ENCODE measurements at places on chromosomes 7 and 10.

GRCh38 chr7:28276298-28276697 lies 95.7 kb upstream of the JAZF1 start:
- DNase-seq, result no peak

- DNase-seq, result no peak
These were observed 17.0 kb upstream of the ORAI2 start for GRCh38 chr7:102416406-102416805.

- no peak for DNase-seq
These were observed 208.4 kb upstream of the AKR1E2 start for GRCh38 chr10:4617589-4617988.

DNA sequence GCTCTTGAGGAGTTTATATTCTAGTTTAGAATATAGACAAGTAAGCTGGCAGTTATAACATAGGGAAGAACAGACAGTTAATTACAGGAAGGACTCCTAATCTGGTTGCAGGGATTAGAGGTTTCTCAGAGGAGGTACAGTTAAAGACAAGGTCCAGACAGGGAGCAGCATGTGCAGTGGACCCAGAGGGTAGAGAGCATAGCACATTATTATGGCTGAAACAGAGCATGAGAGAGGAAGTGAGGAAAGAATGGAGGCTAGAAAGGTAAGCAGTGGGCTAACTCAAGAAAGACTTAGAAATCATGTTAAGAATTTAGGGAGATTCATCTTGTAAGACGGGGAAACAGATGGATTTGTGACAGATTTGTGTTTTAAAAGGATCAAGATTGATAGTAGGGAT lies 9.7 kb downstream of the MIOS start:
- DNase-seq, result no peak

DNA sequence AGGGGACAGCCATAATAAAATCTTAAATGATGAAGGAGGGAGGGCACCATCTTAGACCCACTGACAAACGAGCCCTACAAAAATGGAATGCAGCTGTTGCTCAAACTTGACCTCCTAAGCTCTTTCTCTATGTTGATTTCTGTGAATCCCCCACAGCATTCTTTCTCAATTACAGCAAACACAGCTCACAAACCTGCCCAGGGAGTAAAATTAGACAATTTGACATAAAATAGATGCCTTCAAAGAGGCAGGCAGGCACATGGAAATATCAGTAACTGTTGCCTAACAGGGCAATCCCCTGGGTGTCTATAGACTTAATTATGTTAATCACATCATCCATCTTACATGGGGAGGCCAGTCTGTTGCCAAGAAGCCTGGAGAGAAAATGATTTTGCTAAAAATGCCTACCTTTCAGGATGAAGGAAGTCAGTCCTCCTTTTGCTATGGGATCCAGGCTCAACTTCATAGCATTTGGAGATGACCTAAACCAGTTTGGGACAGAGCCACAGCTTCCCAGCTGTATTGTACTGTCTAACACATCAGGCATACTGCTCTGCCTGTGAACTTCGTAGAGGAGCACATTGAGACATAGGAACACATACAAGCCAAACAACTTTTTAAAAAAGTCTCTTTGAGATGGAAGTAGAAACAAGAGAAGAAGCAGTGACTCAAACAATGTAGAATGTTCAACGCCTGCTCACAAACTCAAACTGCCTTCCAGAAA lies 1177.4 kb downstream of the SORCS1 start:
- no peak for DNase-seq

- DNase-seq, result no peak
These were observed 126.7 kb upstream of the STK17A start for GRCh38 chr7:43456200-43456599.

DNA sequence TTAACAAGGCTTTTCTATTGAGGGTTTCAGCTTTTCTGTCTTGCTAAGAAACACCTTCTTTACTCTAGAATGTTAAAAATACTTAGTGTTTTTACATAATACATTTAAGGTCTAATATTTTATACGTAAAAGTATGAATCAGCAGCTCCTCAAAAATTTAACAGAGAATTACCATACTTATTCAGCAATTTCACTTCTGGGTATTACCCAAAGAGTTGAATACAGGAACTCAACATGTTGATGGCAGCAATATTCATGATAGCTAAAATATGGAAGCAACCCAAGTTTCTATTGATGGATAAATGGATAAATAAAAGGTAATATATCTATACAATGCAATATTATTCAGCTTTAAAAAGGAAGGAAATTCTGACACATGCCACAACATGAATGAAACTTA lies 9.7 kb upstream of the OR13A1 start:
- no peak for DNase-seq

GRCh38 chr10:29757551-29758297 lies 123.0 kb upstream of the SVIL start:
- no peak for DNase-seq

DNA sequence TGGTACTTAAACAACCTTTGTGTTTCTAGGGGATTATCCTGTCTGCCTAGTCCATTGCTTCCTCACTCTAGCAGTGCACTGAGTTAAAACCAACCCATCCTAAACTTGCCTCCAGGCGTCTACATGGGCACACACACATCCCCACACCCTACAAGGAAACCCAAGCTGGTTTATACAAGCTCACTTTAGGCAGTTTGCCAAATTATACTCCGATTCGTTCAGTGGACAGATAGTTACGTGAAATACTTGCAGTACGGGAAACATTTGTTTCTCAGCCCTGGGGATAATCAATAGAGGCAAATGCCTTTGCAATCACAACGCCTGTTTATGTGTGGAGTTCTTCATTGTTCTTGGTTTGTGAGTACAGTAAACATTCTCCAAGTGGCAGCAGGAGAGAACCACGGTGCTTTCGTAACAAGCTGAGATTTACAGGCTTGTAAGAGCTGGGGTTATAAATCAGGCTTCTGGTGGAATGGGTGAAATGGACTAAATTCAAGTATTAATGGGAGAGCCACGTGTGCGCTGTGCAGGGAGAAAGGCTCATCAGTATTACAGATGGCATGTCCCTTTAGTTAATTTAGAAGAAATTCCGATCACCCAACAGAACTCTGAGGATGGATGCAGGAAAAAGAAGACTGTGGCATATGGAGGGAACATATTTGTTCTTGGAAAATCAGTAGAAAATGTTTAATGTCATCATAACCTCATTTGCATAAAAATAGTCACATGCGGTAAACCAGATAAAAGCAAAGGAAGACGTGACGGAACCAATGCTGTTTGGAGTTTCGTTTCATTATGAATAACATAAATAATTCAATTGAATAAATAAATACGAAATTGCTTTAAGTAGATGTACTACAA lies 217.1 kb downstream of the GALNT17 start:
- no peak for DNase-seq

GRCh38 chr7:272108-272615 lies 17.8 kb upstream of the FOXL3 start:
- DNase-seq, result no peak

GRCh38 chr7:65731562-65732035 lies 141.3 kb upstream of the VKORC1L1 start:
- DNase-seq, result no peak

GRCh38 chr10:126964190-126964589 lies 59.0 kb downstream of the DOCK1 start:
- no peak for DNase-seq

DNA sequence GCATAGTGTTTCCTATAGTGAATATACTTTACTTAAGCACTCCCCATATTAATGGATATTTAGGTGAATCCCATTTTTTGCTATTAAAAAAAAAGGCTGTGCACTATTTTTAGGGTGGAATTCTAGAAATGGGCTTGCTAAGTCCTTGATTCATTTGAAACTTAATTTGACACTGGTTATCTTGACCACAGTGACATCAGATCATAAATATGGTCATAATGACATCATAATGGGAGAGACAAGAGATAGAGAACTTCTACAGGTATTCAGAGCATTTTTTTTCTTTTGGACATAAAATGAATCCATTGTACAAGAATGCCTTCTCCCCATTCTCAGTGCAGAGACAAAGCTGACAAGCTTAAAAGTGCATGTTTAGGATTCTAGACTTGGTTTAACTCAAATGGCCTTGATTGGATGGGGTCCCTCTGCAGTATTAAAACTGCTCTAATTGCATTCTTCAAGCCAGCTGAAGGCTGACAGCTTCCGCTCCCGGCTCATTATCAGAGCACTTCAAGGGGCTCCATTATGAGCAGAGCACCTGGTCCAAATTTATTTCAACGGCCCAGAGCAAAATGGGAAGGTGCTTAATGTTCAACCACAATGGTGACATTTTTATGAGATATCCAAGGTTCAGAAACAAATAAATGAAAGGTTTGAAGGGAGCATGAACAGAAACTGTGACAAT lies 104.8 kb downstream of the JAZF1 start:
- no peak for DNase-seq

- DNase-seq, result no peak
These were observed 223.2 kb downstream of the FANK1 start for GRCh38 chr10:126119599-126119998.

- no peak for DNase-seq
These were observed 2.8 kb upstream of the PIP start for GRCh38 chr7:143129051-143129450.

DNA sequence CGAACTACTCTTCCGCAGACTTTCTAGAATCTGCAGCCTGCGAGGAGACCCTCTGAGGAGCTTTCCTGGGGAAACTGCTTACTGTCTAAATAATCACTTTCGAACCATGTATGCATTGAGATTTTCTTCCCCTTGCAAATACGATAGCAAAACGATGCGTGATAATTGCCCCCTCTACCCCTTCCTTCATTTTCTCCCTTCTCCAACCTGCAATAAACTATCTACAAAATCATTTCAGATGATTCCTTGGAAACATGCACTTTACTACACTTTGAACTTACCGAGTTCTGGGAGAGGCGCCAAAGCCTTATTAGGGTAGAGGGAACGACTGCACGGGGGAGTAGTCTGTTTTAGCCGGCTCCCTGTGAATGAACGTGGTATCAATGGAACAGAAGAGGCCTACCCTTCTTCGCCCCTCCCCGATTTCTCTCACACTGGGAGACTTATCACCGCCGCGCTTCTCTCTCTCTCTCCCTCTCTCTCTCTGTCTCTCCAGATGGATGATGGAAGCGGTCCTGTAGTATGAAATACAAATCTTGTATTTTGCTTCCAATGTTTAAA lies at the start of gene FGFBP3:
Gene FGFBP3, minus strand, starts transcription at position 370 of the 561 bp plus-strand sequence. CDS start 517 bp downstream, outside the sequence.
- no peak for DNase-seq

- no peak for DNase-seq
These were observed 864.2 kb downstream of the REEP3 start for GRCh38 chr10:64385355-64385754.

GRCh38 chr7:159167139-159167538 lies 22.5 kb upstream of the VIPR2 start:
- no peak for DNase-seq

GRCh38 chr7:73981933-73982332 lies 46.0 kb upstream of the ELN start:
- no peak for DNase-seq

- no peak for DNase-seq
These were observed 236.7 kb downstream of the PHF14 start for GRCh38 chr7:11210374-11210773.

DNA sequence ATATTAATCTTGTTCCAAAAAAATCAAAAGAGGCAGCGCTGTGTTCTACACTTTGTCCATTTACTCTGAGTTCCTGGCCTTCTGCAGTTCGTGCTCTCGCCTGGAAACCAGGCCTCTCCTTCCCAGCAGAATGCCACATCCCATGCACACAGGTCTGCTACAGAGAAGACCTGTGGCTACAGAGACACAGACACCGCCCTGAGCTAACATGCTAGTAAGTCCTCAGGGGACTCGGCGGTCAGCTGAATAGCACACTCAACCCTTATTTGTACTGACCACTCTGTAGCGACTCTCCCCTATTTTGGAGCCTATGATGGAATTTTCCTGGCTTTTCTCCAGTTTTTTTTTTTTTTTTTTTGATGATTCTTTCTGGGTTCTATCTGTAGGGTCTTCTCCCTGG lies 12.8 kb downstream of the CREB3L2 start:
- no peak for DNase-seq

- no peak for DNase-seq
These were observed 28.8 kb downstream of the XPNPEP1 start for GRCh38 chr10:109894516-109894915.

- no peak for DNase-seq
These were observed 237.5 kb upstream of the PPP2R2D start for GRCh38 chr10:131663351-131663750.

DNA sequence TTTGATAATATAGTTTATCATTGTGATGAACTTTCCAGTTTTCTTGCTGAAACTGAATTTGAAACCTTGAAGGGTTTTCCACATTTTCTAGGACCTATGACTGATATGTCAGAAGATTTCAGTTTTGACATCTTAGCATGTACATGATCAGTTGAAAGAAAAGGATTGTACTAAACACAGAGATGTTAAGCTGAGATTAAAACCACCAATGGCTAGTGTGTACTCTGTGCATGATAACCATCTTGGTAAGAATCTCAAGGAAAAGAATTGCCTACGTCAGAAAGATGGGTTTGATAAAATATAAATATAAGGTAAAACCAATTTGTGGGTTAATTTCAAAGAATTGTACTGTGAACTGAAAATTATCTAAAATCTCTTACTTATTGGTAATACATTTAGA lies 776.4 kb downstream of the GATA3 start:
- DNase-seq, result no peak

- no peak for DNase-seq
These were observed 23.7 kb upstream of the CUBN start for GRCh38 chr10:17153321-17153720.

DNA sequence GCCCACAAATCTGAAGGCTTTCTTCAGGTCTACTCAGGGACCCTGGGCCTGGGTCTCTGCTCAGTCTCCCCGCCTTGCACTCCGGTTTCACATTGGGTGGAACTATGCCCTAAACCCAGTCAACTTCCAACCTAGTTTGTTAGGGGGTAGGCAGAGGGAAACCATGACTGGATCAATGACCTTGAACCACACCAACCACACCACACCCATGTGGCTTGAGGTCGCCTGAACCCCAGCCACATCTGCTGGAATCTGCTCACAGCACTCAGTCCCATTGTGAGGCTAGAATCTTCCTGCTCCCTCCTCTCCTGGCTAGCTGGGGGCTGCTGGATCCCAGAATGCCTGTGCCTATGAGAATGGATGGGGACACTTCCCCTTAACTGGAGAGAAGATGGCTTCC lies 17.9 kb downstream of the RFC2 start:
- no peak for DNase-seq

GRCh38 chr7:26156451-26157420 lies 4.7 kb downstream of the NFE2L3 start:
- DNase-seq, result no peak

- DNase-seq, result no peak
These were observed 3.3 kb upstream of the NODAL start for GRCh38 chr10:70444744-70445143.

DNA sequence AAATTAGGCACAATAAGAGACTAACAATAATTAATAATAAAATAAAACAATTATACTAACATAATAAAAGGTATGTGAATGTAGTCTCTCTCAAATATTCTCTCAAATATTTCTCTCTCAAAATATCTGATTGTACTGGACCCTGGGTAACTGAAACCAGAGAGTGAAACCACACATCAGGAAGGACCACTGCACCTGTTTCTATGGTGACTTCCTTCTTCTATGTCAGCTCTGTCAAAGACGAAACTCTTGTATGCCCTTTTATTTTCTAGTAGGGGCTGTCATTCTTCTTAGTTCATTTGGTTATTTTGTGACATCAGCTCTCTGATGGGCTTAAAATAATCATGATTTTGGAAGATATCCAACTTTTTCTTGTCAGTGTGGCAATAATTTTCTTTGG lies 428.0 kb upstream of the TPK1 start:
- DNase-seq, result no peak

- DNase-seq, result no peak
These were observed 36.3 kb downstream of the STRA8 start for GRCh38 chr7:135269921-135270320.

All from stimulated activated CD4-positive, alpha-beta T cell treated with anti-CD3 and anti-CD28 coated beads, Interleukin-15, amount 100 ng/mL, for 1 hour (primary cell).